H9 (cell line): ENCODE measurements at places on chromosomes 13 and 19. TPM values are rescaled to one million over a fixed set of nuclear protein-coding genes. Genes with fewer than 3 reads are reported as not detected.

GRCh38 chr19:50607874-50608785, 31.6 kb downstream of the SYT3 start:
- peak overlapping the region; percentile 52 for H3K4me3 ChIP-seq
- peaks cover 2% of the 10 kb centered on the region; the same call in 1 of the 2 replicates for H3K27me3 ChIP-seq
- no peak overlapping the region for H3K27ac ChIP-seq
- H3K36me3 ChIP-seq, result peaks cover 10% of the 10 kb centered on the region
- peak; percentile 100 for DNase-seq
- H3K4me1 ChIP-seq, result no peaks in the 10 kb centered on the region; the same call in 1 of the 2 replicates

GRCh38 chr19:51020988-51021651, 1.6 kb upstream of the KLK10 start:
- H3K27me3 ChIP-seq, result no peaks in the 10 kb centered on the region; the same call in 1 of the 2 replicates
- H3K27ac ChIP-seq, result no peak overlapping the region

DNA sequence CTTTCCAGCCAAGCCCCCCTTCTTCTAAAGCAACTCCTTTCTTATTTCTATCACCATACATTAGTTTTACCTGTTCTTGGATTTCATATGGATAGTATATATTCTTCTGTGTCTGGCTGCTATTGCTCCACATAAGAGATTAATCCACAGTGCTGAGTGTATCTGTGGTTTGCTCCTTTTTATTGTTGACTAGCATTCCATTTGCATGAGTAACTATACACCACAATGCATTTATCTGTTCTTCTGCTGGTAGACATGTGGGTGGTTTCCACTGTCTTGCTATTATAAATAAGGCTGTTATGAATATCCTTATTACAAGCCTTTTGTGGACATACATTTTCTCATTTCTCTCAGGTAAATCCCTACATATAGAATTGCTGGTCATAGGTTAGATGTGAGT, 138.2 kb downstream of the SLC7A1 start:
- no peak for DNase-seq
- no peak overlapping the region for H3K27ac ChIP-seq
- H3K4me3 ChIP-seq, result no peak overlapping the region
- no peaks in the 10 kb centered on the region for H3K36me3 ChIP-seq

DNA sequence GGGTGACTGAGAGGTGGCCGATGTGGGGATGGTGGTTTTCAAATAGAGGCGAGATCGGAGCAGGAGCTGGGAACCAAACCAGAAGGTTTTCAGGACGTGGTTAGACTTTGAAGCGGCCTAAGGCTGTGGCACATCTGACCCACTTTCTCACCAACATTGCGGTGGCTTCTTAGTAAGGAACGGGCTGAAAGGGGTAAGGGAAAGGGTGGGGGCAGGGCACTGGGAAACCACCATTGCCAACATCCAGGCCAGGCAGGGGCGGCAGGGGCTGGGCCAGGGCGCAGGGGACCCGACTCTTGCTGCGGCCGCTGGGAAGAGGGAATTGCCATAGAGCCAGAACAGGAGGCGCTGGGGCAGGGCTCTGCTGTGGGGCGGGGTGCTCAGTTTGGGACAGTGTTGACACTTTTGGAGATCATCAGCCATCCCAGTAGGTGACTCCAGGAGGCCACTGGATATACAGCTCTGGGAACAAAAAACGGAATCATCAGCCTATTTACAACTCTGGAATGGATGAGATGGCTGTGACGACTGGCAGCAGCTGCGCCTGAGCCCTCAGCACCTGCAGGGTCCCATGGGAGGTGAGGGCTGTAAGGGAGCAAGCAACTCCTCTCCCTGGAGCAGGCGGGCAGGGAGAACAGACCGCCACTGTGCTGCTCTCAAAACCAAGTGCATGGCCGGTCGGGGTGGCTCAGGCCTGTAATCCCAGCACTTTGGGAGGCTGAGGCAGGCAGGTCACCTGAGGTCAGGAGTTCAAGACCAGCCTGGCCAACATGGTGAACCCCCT, 52.2 kb downstream of the IRS2 start:
- H3K27ac ChIP-seq, result no peak overlapping the region
- no peaks in the 10 kb centered on the region for H3K27me3 ChIP-seq
- no peaks in the 10 kb centered on the region for H3K36me3 ChIP-seq
- no peak for DNase-seq
- H3K4me1 ChIP-seq, result peaks cover 2% of the 10 kb centered on the region; the same call in 1 of the 2 replicates
- no peak overlapping the region for H3K4me3 ChIP-seq

- H3K27me3 ChIP-seq, result no peaks in the 10 kb centered on the region
- peak overlapping the region; percentile 95 for H3K4me3 ChIP-seq
- no peak overlapping the region for H3K27ac ChIP-seq
- H3K36me3 ChIP-seq, result peaks cover 20% of the 10 kb centered on the region
Measured at GRCh38 chr19:44142059-44142433, 692 bp downstream of the ZNF234 start.

DNA sequence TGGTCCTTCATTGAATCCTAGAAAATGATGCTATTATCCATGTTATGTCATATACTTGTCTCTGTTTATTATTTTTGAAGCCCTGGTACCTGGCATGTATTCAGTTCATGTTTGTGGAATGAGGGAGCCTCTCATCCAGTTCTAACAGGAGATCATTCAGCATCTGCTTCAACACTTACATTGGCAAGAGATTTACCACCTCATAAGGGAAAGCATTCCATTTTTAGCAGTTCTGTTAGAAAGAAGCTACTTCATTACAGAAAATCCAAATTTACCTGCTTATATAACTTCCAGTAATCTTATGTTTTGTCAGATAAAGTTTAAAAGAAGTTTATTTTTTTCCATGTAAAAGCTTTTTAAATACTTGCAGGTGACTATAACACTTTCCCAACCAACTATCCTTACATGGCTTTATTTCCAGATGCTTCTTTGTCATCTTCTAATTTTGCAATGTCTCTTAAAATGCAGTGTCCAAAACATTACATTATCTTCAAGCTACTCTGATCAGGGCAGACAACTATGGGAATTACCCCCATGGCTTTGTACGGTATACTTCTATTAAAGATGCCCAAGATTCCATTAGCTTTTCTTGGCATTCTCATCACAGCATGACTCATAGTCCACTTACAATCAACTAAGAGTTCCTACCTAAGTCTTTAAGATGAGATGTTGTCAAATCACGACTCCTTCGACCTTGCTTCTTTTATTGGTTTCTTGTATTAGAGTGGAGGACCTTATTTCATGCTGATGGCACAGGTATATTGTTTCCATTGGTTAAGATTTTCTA, 262.1 kb downstream of the PCDH9 start:
- no peaks in the 10 kb centered on the region for H3K36me3 ChIP-seq
- no peaks in the 10 kb centered on the region for H3K27me3 ChIP-seq
- H3K4me3 ChIP-seq, result no peak overlapping the region
- no peak overlapping the region for H3K27ac ChIP-seq

DNA sequence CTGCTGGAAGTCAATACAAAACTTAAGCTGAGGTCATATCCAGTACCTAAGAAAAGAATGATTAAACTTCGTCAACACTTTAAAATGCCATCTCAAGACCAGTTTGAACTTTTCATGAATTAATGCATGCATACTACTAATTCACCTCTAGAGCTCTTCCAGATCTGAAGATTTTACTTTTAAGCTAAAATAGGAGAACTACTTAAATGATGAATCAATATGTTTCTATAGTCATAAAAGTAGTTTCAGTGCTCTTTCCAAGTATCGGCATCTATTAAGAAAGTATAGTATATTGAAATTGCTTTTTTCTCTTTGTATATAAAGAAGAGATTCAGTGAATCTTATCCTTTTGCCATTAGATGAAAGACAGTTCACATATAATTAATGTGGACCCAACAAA, 1123.9 kb downstream of the PCDH9 start:
- no peaks in the 10 kb centered on the region for H3K4me1 ChIP-seq
- no peak overlapping the region for H3K27ac ChIP-seq
- no peak for DNase-seq
- H3K4me3 ChIP-seq, result no peak overlapping the region
- H3K27me3 ChIP-seq, result no peaks in the 10 kb centered on the region

- H3K4me3 ChIP-seq, result no peak overlapping the region
- H3K36me3 ChIP-seq, result no peaks in the 10 kb centered on the region
- H3K27ac ChIP-seq, result no peak overlapping the region
Measured at GRCh38 chr19:33247441-33247819, 21.8 kb upstream of the SLC7A10 start.

DNA sequence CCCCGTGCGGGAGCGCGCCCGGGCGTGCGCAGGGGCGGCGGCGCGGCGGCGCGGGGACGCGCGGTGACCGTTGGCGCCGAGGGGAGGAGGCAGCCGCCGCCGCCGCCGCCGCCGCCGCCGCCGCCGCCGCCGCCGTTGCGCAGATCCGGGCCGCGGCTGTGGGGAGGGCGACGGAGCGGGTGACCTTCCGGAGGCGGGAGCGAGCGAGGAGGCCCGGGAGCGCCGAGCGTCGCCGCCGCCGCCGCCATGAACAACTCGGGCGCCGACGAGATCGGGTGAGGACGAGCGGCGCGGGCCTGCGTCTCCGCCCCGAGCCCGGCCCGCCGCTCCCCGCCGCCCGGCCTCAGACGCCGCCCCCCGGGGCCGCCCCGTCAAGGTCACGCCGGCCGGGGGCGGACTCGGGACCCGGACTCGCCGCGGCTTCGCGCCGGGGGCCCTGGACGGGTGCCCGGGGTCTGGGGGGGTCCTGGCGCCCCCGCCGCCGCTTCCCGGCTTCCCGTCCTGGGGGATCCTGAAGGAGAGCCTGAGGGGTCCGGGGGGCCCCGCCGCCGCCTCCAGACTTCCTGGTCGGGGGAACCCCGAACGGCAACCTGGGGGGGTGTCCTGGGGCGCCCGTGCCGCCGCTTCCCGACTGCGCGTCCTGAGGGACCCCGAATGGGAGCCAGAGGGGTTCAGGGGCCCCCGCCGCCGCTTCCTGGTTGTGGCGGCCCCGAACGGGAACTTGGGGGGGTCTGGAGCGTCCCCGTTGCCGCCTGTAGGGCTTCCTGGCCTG, at the start of gene DAZAP1:
Gene DAZAP1, plus strand, starts transcription at position 59 of the 772 bp plus-strand sequence. Its CDS starts 188 bp downstream, at position 247.
- H3K4me3 ChIP-seq, result peak within 1 kb of the TSS; percentile 98
- no peaks in the 10 kb centered on the region for H3K27me3 ChIP-seq
- no peak for DNase-seq

DNA sequence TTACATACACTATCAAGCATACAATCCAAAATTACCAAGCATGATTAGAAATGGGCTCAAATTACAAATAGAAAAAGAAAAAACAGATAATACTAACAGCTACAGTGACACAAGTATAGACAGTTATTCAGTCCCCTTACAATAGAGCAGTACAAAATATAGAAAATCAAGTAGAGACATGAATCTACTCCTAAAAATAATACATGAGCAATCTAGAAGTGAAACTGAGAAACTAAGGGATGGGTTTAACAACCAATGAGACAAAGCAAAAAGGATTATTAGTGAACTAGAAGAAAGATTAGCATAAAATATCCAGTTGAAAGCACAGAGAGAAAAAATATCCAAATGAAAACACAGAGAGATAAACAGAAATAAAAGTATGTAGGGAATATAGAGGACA, 426.7 kb downstream of the TBC1D4 start:
- DNase-seq, result no peak
- no peak overlapping the region for H3K4me3 ChIP-seq
- H3K36me3 ChIP-seq, result no peaks in the 10 kb centered on the region
- H3K4me1 ChIP-seq, result no peaks in the 10 kb centered on the region

GRCh38 chr13:60318186-60318585, 78.8 kb upstream of the TDRD3 start:
- H3K27ac ChIP-seq, result no peak overlapping the region
- DNase-seq, result no peak
- no peaks in the 10 kb centered on the region for H3K27me3 ChIP-seq
- H3K4me1 ChIP-seq, result no peaks in the 10 kb centered on the region; the same call in 1 of the 2 replicates

DNA sequence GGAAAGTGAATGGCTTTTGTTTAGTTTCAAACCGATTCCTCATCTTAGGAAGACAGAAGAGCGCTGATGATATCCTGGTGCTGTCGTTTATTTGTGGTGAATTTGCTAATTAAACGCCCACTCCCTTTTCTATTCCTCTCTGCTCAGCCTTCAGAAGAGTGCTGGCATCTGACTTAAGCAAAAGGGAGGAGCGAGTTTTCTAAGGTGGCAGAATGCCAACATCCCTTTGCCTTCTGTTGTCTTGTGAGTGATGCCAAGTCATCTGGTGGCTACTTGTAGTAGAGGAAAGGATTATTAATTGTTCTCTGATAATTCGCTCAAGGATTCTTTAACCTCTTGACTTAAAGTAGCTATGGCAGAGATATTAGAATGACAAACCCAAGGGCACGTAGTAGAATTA, 68.1 kb downstream of the ERCC5 start:
- H3K27me3 ChIP-seq, result no peaks in the 10 kb centered on the region
- H3K4me3 ChIP-seq, result no peak overlapping the region
- H3K27ac ChIP-seq, result no peak overlapping the region
- DNase-seq, result no peak
- H3K36me3 ChIP-seq, result no peaks in the 10 kb centered on the region

GRCh38 chr13:107585469-107586180, 629.7 kb downstream of the LIG4 start:
- H3K27ac ChIP-seq, result no peak overlapping the region
- H3K27me3 ChIP-seq, result no peaks in the 10 kb centered on the region
- no peak for DNase-seq

DNA sequence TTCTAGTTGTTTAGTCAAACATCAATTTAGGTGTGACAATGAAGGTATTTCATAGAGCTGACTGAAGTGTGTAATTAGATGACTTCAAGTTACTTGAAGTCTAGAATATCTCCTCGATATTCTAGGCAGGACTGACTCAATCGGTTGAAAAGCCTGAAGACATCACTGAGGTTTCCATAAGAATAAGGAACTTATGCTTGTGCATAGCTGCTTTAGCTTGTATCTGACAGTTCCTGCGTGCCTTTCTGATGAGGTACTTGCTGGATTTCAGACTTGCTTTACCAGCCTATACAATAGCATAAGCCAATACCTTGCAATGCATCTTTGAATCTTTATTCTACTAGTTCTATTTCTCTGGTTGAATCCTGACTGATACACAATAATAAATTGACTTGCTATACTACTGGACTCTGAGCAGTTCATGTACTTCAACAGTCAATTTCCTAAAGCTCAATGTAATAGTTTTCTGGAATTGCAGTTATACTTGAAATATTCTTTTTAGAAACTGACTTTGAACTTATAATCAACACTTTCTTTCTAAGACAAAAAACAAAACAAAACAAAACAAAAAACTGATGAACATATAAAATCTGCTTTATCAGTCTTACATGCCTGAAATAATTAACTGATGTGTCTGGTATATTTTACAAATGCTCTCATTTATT, 1534.8 kb downstream of the SLITRK5 start:
- no peak for DNase-seq
- no peaks in the 10 kb centered on the region for H3K4me1 ChIP-seq
- no peaks in the 10 kb centered on the region for H3K27me3 ChIP-seq
- H3K4me3 ChIP-seq, result no peak overlapping the region
- no peak overlapping the region for H3K27ac ChIP-seq

- no peaks in the 10 kb centered on the region; the same call in 1 of the 2 replicates for H3K4me1 ChIP-seq
- H3K27ac ChIP-seq, result no peak overlapping the region
- H3K4me3 ChIP-seq, result peak overlapping the region; percentile 84
- no peaks in the 10 kb centered on the region; the same call in 1 of the 2 replicates for H3K27me3 ChIP-seq
Measured at GRCh38 chr19:55341171-55341588, 1.5 kb downstream of the KMT5C start.

- no peak overlapping the region for H3K27ac ChIP-seq
- H3K4me3 ChIP-seq, result no peak overlapping the region
- H3K27me3 ChIP-seq, result no peaks in the 10 kb centered on the region
- H3K36me3 ChIP-seq, result no peaks in the 10 kb centered on the region
- H3K4me1 ChIP-seq, result peaks cover 16% of the 10 kb centered on the region; the same call in 1 of the 2 replicates
Measured at GRCh38 chr13:44812818-44813217, 176.5 kb downstream of the NUFIP1 start.

MAMSTR gene
- 1.4 and 1.6 TPM in 2 replicates for total RNA-seq

CLDND2 gene
- total RNA-seq, result 1.7 TPM in 1 of 2 replicates, not detected in the other

GFY gene
- 1.1 and 1.3 TPM in 2 replicates for total RNA-seq

LILRB1 gene
- not detected in 2 replicates for total RNA-seq

SEMA6B gene
- total RNA-seq, result 38.4 and 38.7 TPM in 2 replicates

INSL3 gene
- total RNA-seq, result 0.61 and 0.63 TPM in 2 replicates

ZNF132 gene
- 0.24 and 0.42 TPM in 2 replicates for total RNA-seq

TMC4 gene
- 12.2 and 12.7 TPM in 2 replicates for total RNA-seq

CTXN1 gene
- 22.7 and 24.5 TPM in 2 replicates for total RNA-seq

GRK1 gene
- 0.31 and 0.83 TPM in 2 replicates for total RNA-seq
